ENCODE measurements at places on chromosomes 5 and 9.

- DNase-seq, result no peak
These were observed 4.3 kb upstream of the GABBR2 start for GRCh38 chr9:98712987-98713386.

DNA sequence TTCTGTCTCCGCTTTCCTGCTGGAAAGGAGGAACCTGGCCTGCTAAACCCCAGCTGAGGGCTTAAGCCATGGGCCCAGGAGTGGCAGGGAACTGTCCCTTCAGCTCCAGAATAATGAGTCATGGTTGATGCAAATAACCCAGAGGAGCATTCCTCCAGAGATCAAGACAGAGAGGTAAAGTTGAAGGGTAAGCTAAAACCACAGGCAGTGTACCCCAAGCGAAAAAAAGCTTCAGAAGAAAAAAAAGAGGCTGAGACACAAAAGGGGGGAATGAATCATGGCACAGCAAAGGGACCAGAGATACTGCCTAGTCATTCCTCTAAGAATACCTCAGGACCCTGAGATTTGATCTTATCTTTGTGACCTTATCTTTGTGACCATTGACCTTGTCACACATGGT lies 199.5 kb upstream of the TAS2R1 start:
- no peak for DNase-seq

GRCh38 chr5:159943326-159943725 lies 27.0 kb downstream of the ADRA1B start:
- no peak for DNase-seq

DNA sequence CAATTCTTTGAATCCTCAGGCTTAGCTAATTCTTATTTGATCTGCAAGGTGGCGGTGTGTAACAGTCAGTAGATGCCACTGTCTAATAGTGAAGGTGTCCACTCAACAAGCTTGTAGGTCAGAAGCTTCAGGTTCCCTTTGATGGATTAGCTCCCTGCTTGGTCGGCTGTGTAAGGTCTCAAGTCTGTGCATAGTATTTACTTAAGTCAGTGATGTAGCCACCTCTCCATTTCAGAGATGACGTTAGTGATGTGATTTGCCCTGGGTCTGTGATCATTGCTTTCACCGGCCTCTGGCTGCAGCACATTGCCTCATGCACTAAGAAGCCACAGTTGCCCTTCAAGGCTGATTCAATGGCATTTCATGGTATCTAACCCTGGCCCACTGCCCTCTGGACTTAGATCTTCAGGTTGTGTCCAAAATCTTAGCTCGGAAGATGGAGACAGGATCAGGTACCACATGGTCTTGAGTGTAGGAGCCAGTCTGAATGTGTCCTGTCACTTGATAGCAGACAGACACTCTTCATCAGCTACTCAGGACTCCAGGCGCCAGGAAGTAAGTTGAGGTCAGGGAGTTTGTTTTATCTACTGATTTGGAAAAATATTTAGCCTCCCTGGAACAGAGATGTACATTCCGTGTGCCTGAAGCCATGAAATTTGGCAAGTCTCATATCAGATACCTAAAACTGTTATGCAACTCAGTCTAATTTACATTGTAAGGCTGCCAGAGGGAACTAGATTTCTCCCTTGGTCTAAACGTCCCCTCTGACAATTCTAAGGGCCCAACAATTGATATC lies 42.9 kb downstream of the SUB1 start:
- no peak for DNase-seq

- DNase-seq, result no peak
These were observed 2.9 kb downstream of the UNC13B start for GRCh38 chr9:35164711-35165110.

- no peak for DNase-seq
These were observed 9.9 kb downstream of the HSPA9 start for GRCh38 chr5:138565100-138565821.

- DNase-seq, result no peak
These were observed 24.3 kb upstream of the RPS14 start for GRCh38 chr5:150473673-150474358.

DNA sequence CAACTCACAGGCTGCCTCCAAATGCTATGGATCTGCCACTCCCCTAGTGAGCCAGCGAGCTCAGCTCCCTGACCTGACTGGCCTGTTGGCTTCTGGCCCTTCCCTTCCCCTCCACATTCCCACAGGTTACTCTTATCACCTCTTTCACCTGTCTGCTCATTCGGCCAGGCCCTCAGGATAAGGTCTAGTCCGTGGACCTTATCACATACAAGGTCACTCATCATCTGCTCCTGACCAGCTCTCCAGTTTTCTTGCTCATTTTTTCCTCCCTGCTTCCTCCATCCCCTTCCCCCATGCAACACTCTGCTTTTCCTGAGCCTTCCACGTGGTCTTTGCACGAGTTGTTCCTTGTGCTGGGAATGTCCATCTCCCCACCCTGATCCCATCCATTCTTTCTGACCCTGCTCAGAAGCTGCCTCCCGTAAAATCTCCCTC lies 25.9 kb upstream of the NDST1 start:
- DNase-seq, result no peak

GRCh38 chr9:87958591-87958990 lies 15.7 kb downstream of the CDK20 start:
- DNase-seq, result no peak

GRCh38 chr5:14547666-14548065 lies 33.9 kb upstream of the OTULINL start:
- DNase-seq, result no peak

GRCh38 chr9:23736293-23736692 lies 89.7 kb downstream of the ELAVL2 start:
- no peak for DNase-seq

All from stimulated activated CD8-positive, alpha-beta memory T cell treated with anti-CD3 and anti-CD28 coated beads, Interleukin-7, amount 100 ng/mL, for 1 hour (primary cell).